ENCODE measurements at places on chromosomes 1 and 21.

- no peak for DNase-seq
Measured at GRCh38 chr1:81967951-81968350, 167.2 kb downstream of the ADGRL2 start.

- DNase-seq = no peak
Measured at GRCh38 chr1:83029916-83030315, 969.0 kb downstream of the TTLL7 start.

DNA sequence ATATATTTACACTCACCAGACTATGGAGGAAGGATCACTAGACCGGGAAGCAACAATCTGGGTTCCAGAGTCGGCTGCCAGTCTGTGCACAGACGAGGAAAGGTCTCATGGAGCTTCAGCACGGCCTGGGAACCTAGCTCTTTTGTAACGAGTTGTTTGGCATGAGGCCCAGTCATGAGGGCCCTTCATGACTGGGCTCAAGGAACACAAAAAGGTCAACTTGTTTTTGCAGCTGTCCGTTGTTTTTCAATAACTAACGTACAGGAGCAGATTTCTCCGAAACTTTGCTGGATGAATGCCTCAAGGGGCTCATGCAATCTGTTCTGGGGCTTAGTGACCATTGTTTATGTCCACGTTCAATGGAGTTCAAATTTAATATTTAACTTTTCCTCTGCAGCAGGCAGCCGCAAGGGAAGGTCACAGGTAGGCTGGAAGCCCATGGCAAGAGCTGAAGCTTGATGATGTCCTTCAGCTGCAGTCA lies 5.9 kb upstream of the STUM start:
- DNase-seq = no peak

GRCh38 chr1:221806236-221806635 lies 64.3 kb upstream of the DUSP10 start:
- DNase-seq = no peak

DNA sequence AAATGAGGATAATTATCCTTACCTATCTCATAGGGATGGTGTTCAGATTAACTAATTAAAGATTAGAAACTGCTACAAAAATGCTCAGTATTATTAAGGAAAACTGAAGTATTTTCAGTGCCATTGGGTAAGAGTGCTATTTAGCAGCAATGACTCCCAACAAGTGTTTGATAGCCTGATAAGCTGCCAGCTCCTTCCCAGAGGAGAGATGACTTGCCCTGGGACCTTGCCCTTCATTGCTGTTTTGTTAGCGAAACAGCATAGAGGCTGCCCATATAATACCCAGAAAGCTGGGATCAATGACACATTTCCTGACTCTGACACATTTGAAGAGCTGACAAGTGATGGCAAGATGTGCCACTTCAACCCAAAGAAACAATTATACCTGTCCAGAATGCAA lies 592.2 kb downstream of the ADGRL2 start:
- no peak for DNase-seq

- DNase-seq = no peak
Measured at GRCh38 chr1:7352364-7352763, 418.7 kb upstream of the VAMP3 start.

DNA sequence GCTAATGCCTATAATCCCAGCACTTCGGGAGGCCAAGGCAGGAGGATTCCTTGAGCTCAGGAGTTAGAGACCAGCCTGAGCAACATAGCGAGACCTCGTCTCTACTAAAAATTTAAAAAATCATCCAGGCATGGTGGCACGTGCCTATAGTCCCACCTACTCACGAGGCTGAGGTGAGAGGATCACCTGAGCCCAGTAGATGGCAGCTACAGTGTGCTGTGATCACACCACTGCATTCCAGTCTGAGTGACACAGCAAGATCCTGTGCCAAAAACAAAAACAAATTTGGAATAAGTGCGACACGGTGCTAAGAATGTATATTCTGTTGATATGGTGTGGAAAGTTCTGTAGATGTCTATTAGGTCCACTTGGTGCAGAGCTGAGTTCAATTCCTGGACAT lies 15.1 kb downstream of the USP33 start:
- no peak for DNase-seq

GRCh38 chr1:1250786-1251284 lies 4.3 kb upstream of the C1QTNF12 start:
- DNase-seq = no peak

- DNase-seq = no peak
Measured at GRCh38 chr1:7578206-7578605, 192.9 kb upstream of the VAMP3 start.

DNA sequence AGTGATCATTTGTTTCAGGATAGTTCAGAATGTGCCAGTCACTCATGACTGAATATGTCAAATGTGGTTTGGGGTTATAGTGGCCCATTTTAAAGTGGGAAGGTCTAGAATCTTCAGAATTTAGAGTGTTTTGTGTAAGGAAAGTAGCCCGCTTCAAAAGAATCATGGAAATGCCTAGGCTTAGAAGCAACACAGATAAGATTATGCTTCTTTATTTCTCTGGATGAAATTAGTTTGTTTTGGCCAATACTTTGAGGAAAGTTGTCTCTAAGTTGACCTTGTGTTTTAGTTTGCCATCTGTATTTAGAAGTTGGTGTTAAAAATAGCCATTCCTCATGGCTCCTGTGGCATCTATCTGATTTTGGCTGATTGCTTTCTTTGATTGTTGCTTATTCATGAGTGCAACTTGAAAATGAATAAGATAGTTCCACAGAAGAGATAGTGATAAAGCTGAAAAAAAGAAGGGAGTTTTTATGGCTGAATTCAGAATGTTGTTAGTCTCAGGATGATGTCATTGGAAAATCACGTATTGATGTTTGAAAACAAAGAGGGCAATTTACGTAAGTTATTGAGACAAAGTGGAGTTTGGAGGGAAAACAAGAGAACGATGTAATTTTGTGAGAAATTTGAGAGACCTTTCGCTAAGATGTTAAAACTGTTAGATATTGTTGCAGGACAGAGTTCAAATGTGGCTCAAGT lies 71.9 kb downstream of the PLA2G4A start:
- no peak for DNase-seq

DNA sequence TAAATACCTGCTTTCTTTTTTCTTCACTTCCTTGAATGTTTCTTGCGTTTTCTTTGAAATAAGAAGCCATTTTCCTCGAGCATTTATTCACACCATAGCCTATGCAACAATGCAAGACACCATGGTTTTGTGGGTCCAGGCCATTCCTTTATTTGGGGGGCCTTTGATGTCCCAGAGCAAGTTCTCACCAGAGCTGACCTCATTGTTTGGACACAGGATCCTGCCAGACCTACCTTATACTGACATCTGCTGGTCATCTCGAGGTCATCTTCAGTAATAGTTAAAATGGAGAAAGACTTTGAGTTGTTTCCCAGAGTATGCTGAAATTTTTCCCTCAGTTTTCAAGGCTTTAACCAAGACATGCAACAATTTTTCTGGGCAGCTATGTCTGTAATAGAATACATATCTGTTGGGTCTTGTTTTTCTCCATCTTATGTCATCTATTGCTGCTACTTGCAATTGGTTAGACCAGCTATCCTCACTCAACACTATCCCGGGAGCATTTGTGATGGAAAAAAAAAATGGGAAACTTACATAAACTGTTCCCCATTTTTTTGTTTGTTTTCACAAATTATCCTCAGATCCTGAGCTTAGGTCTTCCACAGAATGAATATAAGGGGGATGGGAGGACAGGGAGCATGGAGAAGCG lies 34.0 kb upstream of the BACE2 start:
- no peak for DNase-seq

- no peak for DNase-seq
Measured at GRCh38 chr1:87367549-87367948, 38.9 kb downstream of the LMO4 start.

- no peak for DNase-seq
Measured at GRCh38 chr21:38803075-38803660, 2.6 kb upstream of the ETS2 start.

- no peak for DNase-seq
Measured at GRCh38 chr1:179083533-179083932, 1.7 kb downstream of the TOR3A start.

GRCh38 chr1:9590201-9590600 lies 1.5 kb downstream of the TMEM201 start:
- DNase-seq = no peak

GRCh38 chr1:235648407-235648907 lies 1.1 kb downstream of the GNG4 start:
- no peak for DNase-seq

GRCh38 chr21:36069713-36070583 lies at the start of gene CBR1:
Gene CBR1 (plus strand): TSS chr21:36070024. CDS start chr21:36070116, 92 bp downstream.
- peak; percentile 83 for DNase-seq

GRCh38 chr1:116373431-116374352 lies 648 bp downstream of the ATP1A1 start:
- DNase-seq = no peak

- no peak for DNase-seq
Measured at GRCh38 chr1:86750076-86750475, 45.7 kb downstream of the SH3GLB1 start.

GRCh38 chr1:58035523-58035922 lies 511.0 kb downstream of the OMA1 start:
- no peak for DNase-seq

- DNase-seq = no peak
Measured at GRCh38 chr1:165353731-165354671, 2.5 kb downstream of the LMX1A start.

DNA sequence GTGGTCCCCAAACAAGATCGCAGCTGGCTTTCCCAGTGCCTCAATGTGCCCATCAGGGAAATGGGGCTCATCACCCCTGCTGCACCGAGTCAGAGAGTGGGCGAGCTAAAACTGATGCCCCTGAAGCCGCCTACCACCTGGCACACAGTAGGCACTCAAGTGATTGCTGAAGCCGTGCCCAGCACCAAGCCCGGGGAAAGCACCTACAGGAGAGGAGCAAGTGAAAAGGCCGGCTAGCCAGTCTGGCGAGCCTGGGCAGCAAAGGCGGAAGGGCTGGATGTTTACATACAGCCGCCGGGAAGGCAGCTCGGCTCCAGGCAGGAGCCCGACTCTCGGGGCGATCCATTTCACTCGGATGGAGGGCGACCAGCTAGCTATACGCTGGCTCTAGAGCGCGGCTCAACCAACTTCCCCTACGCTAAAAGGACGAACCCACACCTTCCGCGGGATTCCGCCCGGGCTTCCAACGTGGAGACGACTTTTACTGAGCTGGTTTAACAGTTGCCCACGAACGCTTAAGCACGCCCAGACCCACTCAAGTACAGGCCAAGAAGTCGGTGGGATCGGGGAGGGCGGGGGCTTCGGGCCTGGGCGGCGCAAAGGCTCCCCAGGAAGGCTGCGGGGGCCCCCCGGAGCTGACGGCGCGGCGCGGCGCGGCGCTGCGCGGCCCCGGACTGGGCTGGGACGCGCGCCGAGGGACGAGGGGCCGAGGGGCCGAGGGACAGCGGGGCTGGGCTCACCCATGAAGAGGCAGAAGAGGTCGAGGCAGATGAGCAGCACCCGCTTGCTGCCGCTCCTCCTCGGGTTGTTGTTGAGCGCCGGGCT lies 1.0 kb downstream of the PLPP3 start:
- no peak for DNase-seq

DNA sequence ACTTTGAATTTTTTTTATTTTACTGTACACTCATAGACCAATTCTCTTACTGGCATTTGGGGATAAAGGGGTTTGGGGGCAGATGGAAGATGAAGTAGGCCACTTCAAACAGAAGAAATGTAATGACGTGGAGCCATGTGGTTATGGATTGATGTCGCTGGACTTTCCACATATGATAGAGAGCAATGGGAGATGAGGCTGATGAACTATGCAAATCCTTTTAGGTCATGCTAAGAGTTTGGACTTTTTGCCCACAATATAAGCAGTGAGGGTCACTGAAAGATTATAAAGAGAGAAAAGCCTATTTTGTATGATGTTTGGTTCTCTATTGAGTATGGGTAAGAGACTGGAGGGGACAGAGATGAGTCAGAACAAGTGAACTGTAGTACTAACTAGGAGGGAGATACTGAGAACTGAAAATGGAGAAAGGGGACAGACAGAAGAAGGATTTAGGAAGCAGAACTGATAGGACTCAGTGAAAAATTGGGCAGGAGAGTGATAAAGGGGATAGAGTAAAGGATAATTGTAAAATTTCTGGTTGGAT lies 9.2 kb downstream of the C1orf21 start:
- DNase-seq = no peak

DNA sequence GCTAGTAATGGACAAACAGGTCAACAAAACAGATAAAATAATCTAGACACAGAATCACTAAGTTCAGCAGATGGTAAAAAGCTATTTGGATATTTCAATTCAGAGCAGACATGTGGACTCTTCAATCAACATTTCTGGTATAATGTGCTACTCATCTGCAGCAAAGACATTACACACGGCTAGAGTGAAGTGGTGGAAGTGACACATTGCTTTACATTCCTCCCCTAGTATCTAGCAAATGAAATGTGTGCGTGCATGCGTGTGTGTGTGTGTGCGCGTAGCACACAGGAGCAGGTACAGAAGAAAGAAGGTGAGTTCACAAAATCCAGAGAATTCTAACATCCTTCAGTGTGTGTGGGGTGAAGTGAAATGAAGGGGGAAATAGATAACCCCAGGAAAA lies 8.3 kb downstream of the AHCTF1 start:
- DNase-seq = no peak

- DNase-seq = no peak
Measured at GRCh38 chr21:46002841-46003574, 21.4 kb downstream of the COL6A1 start.

- no peak for DNase-seq
Measured at GRCh38 chr1:239833723-239834122, 258.0 kb upstream of the FMN2 start.

Data from amniotic stem cell (primary cell).